ENCODE measurements at places on chromosomes 4 and X. TPM values are rescaled to one million over a fixed set of nuclear protein-coding genes. Genes with fewer than 3 reads are reported as not detected.

DNA sequence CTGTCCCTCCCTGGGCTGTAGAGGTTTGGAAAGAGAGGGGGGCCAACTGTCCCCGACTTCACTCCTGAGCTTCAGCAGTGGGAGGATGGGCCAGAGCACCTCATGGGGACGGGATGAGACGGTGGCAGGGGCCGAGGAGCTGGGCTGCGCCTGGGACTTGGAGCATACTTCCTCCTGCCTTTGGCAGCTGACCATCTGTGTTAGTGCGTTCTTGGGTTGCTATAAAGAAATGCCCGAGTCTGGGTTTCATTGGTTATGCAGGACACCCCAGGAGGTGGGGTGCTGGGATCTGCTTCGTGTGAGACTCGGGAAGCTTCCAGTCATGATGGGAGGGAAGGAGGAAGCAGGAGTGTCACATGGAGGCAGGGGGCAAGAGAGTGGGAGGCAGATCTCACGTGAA, 7.4 kb downstream of the PSAPL1 start:
- H3K36me3 ChIP-seq = no peaks in the 10 kb centered on the region
- DNase-seq = no peak
- H3K4me1 ChIP-seq = no peaks in the 10 kb centered on the region

GRCh38 chrX:14235004-14235403, 205.3 kb upstream of the GEMIN8 start:
- no peaks in the 10 kb centered on the region for H3K27me3 ChIP-seq
- H3K4me3 ChIP-seq = no peak overlapping the region
- no peaks in the 10 kb centered on the region for H3K4me1 ChIP-seq
- H3K36me3 ChIP-seq = no peaks in the 10 kb centered on the region
- H3K27ac ChIP-seq = no peak overlapping the region

- no peaks in the 10 kb centered on the region for H3K4me1 ChIP-seq
- H3K4me3 ChIP-seq = no peak overlapping the region
These were observed 10.2 kb upstream of the STK32B start for GRCh38 chr4:5040856-5041620.

DNA sequence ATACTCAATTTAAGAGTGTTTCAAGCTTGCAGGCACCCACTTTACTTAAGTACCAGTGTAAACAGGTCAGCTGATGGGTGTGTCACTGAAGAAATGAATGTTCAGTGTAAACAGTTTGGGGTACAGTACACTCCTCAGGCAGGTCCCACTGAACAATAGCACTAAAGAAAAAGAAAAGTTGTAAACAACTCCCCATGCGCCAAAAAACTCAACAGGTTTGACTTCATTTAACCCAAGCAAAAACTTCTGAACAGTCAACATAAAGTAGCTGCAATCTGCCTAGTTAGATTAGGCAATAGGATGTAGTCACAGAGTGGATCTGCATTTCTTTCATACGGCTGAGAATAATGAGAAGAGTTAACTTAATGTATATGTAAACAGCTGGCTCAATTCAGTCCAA, 93.2 kb downstream of the FAM13A start:
- H3K27ac ChIP-seq = no peak overlapping the region
- peaks cover 4% of the 10 kb centered on the region for H3K4me1 ChIP-seq
- no peak overlapping the region for H3K4me3 ChIP-seq
- H3K36me3 ChIP-seq = no peaks in the 10 kb centered on the region
- DNase-seq = no peak

ZNF718 gene
- 2.2 TPM for total RNA-seq

GRCh38 chrX:13778916-13779315, 38.0 kb downstream of the GPM6B start:
- H3K27me3 ChIP-seq = no peaks in the 10 kb centered on the region
- H3K36me3 ChIP-seq = peaks cover 13% of the 10 kb centered on the region
- H3K4me1 ChIP-seq = no peaks in the 10 kb centered on the region
- no peak overlapping the region for H3K27ac ChIP-seq

FATE1 gene
- total RNA-seq = not detected

- no peak overlapping the region for H3K27ac ChIP-seq
- no peak for DNase-seq
- H3K4me3 ChIP-seq = no peak overlapping the region
- no peaks in the 10 kb centered on the region for H3K4me1 ChIP-seq
- H3K27me3 ChIP-seq = peaks cover 10% of the 10 kb centered on the region
These were observed 5.4 kb upstream of the SOX3 start for GRCh38 chrX:140510306-140510676.

GRCh38 chr4:15027921-15028435, 25.7 kb downstream of the CPEB2 start:
- H3K36me3 ChIP-seq = no peaks in the 10 kb centered on the region
- no peaks in the 10 kb centered on the region for H3K4me1 ChIP-seq
- no peak overlapping the region for H3K4me3 ChIP-seq
- no peak for DNase-seq

DNA sequence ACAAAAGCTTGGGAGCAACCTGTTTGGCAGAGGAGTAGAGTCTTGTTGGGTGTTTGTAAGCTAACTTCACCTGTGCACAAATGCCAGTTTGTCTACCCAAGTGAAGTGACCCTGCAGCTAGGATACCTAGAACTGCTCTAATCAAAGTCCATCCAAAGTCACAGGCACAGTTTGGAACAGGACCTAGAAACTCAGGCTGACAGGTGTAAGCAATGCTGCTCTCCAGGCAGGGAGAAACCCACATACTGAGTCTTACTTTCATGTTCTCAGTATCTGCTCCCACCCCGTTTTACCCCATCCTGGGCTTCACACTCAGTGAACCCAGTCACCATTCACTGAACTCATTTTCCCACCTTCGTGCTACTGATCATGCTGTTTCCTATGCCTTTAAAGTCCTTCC, 40.3 kb downstream of the MAML3 start:
- no peak overlapping the region for H3K27ac ChIP-seq
- H3K4me3 ChIP-seq = no peak overlapping the region
- DNase-seq = no peak
- H3K27me3 ChIP-seq = no peaks in the 10 kb centered on the region
- no peaks in the 10 kb centered on the region for H3K36me3 ChIP-seq
- peaks cover 3% of the 10 kb centered on the region for H3K4me1 ChIP-seq

GRCh38 chrX:36543499-36543898, 464.7 kb upstream of the FAM47C start:
- no peak overlapping the region for H3K4me3 ChIP-seq
- no peaks in the 10 kb centered on the region for H3K4me1 ChIP-seq
- H3K27ac ChIP-seq = no peak overlapping the region
- no peak for DNase-seq
- H3K27me3 ChIP-seq = no peaks in the 10 kb centered on the region

- no peak overlapping the region for H3K27ac ChIP-seq
- peaks cover 6% of the 10 kb centered on the region for H3K4me1 ChIP-seq
- H3K27me3 ChIP-seq = peaks cover 11% of the 10 kb centered on the region
- no peak for DNase-seq
These were observed 29.6 kb downstream of the MED14 start for GRCh38 chrX:40705658-40706312.

DNA sequence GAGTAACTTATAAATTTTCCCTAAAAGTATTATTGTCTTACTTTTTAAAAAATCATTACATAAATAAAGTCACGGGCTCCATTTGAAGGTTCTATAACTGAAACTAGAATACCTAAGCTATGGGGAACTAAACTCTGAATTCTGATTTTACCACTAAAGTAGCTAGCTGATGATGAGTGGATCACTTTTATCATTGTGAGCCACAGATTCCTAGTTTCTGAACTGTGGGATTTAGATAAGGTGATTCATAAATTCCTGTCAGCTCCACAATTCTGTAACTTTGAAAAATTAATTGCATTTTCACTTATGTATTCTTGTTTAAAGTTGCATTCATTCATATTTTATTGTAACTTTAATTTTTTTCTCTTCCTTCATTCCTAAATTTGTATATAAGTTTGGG, 540.9 kb downstream of the GBA3 start:
- no peak overlapping the region for H3K4me3 ChIP-seq
- DNase-seq = no peak
- H3K27ac ChIP-seq = no peak overlapping the region
- no peaks in the 10 kb centered on the region for H3K36me3 ChIP-seq

DNA sequence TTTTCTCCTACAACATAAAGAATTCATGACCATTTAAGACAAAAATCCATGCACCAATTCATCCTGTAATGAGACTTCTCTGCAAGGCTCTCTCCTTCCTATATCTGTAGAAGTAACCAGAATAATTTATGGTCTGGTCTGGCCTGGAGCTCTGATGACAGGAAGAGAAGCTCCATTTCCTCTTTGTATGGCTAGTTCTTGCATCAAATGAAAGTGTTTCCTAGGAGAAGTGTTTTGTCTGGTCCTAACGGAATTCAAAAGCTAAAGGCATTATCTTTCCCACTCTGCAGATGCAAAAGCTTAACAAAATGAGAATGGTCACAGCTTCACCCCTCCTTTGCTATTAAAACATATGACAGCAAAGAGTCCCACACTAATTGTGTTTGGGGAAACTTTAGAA, 55.1 kb downstream of the SPATA18 start:
- H3K36me3 ChIP-seq = no peaks in the 10 kb centered on the region
- no peak for DNase-seq
- H3K27ac ChIP-seq = no peak overlapping the region
- no peaks in the 10 kb centered on the region for H3K4me1 ChIP-seq

DNA sequence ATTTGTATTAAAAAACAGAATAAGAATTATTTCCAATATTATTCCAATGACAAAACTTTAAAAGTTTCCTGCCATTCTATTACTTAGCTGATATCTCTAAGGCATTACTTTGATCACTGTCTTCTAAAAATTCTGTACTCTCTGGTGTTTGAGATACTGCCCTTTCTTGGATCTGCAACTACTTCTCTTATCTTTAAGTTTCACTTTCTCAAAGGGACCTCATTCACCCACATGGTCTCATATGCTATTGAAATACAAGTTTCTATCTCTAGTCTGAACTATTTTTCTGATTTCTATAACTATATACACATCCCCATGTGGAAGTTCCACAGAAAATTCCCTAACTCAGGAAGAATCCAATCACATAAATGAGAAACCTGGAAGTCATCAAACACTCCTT, 22.2 kb downstream of the TMPRSS11E start:
- DNase-seq = no peak
- H3K27ac ChIP-seq = no peak overlapping the region
- no peak overlapping the region for H3K4me3 ChIP-seq
- no peaks in the 10 kb centered on the region for H3K27me3 ChIP-seq
- H3K36me3 ChIP-seq = no peaks in the 10 kb centered on the region
